ENCODE measurements at places on chromosomes 2 and 18.

GRCh38 chr2:37471994-37472393 lies 127.6 kb downstream of the QPCT start:
- no peak for DNase-seq

GRCh38 chr2:4404363-4404762 lies 701.0 kb downstream of the DCDC2C start:
- DNase-seq, result no peak

DNA sequence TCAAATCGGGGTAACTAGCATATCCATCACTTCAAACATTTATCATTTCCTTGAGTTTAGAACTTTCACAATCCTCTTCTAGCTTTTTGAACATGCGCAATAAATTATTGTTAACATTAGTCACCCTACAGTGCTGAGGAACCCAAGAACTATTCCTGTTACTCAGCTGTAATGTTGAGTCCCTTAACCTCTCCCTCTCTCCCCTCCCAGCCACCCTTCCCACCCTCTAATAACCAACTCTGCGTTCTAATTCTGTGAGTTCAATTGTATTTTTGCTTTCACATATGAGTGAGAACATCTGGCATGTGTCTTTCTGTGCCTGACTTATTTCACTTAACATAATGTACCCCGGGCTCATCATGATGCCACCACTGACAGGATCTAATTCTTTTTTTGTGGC lies 78.6 kb upstream of the RANBP2 start:
- no peak for DNase-seq

DNA sequence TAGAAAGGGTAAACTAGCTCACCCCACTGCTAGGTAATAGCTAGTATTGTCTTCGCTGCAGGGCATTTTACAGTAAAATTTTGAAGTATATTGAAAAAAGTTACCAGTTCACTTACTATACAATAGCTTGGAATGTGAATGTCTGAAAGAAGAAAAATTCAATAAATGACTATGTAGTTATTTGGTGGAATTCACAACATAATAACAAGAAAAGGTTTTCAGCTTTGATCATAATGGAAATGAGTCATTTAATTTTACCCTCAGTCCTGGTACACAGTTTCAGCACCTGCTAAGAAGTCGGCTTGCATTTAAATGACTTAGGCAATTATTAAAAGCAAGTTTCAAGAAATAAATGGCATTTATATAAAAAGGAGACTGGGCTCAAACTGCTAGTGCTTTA lies 90.4 kb downstream of the NUP35 start:
- no peak for DNase-seq

- no peak for DNase-seq
These were observed 50.5 kb upstream of the HS6ST1 start for GRCh38 chr2:128369108-128369555.

GRCh38 chr2:74585406-74586185 lies 31.1 kb downstream of the DOK1 start:
- peak; percentile 56 for DNase-seq

DNA sequence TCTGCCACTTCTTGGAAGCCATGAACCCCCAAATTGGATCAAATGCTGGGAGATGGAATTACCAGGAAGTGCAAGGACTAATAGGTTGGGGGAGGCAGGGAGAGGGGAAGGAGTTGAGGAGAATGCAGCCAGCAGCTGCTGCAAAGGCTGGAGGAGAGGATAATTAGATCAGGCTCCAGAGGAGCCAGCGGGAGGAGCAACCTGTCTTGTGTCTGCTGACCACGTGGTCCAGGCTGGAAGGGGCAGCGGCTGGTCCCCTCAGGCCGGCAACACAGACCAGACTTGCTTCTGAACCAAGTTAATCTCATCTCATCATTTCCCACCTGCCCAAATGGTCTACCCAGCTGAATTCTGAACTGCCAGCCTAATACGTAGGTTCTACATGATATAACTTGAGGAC lies 68.3 kb downstream of the MRO start:
- DNase-seq, result no peak

GRCh38 chr2:157899125-157899839 lies 23.2 kb upstream of the ACVR1 start:
- DNase-seq, result peak; percentile 71

DNA sequence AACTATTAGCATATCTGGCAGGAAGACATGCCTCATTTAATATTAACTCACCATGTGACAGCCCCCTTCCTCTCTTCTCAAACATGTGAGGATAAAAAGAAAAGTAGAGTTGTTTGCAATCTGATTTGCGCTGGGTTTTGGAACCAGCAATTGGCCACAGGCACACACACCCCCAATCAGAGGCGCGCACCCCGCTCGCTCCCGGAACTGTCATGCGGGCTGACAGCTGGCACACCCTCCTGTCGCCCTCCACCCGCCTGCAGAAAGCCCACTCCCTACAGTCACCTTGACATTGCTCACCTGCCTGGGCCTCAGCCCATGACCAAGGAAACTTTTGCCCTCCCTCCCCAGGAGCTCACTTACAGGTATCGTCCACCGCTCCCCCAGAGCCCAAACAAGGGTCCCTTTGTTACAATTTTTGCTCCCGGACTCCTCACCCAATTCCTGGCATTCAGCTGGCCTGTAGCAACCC lies 1.1 kb downstream of the COBLL1 start:
- DNase-seq, result peak; percentile 66

GRCh38 chr2:131016826-131017741 lies 76.2 kb downstream of the FAM168B start:
- no peak for DNase-seq

DNA sequence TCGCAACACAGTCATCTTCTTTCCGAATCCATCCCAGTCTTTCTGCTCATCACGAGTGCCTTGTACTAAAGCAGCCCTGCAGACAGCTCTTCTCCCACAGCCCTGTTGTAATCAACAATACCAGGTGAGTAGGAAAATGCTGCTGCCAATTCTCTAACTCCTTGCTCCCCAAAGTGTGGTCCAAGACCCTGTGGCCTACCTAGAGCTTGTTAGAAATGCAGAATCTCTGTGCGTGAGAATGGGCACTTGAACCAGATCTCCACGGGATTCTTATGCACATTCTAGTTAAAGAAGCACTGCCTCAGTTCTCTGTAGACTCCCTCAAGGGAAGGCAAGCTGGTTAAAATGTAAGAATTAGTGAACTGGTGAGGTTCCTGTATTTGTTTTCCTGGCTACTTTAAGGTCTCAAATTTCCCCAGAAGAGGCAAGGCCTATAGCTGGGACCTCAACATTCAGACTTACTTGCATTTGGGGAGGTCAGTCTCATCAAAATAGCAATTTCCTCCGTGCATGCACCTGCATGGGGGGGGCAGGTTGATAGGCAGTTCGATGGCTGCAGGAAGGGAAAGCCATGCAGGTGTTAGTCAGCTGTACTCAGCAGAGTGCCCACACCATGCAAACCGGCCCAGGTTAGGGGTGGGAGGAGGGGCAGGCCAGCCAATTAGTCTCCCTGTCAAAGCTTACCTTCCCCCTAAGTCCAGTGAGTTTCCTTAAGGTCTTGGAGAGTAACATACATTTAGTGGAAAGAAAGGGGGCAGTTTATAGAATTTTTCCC lies 70.8 kb downstream of the DHRS9 start:
- DNase-seq, result no peak

GRCh38 chr2:60472041-60472440 lies 81.4 kb downstream of the BCL11A start:
- DNase-seq, result no peak

DNA sequence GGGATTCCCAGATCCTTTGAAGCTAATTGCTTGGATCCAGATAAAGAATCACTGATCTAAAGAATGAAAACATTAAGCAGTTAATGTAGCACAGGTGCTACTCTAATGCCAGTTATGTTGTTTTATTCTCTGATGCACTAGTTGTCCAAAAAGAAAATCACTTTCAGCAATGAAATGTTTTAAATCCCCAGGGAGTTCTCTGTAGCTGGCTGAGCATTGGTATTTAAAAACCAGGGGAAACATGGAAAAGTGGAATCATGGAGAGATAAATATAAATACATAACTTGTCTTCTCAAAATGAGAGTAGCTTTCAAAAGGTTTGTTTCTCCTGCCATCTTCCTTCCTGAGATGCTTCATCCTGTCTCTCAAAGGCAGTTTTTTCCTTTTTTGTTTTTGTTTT lies 37.7 kb downstream of the CD302 start:
- no peak for DNase-seq

- DNase-seq, result peak; percentile 46
These were observed 42.4 kb upstream of the TACR1 start for GRCh38 chr2:75241696-75242095.

- no peak for DNase-seq
These were observed 39.5 kb downstream of the ACSL3 start for GRCh38 chr2:222900354-222900753.

DNA sequence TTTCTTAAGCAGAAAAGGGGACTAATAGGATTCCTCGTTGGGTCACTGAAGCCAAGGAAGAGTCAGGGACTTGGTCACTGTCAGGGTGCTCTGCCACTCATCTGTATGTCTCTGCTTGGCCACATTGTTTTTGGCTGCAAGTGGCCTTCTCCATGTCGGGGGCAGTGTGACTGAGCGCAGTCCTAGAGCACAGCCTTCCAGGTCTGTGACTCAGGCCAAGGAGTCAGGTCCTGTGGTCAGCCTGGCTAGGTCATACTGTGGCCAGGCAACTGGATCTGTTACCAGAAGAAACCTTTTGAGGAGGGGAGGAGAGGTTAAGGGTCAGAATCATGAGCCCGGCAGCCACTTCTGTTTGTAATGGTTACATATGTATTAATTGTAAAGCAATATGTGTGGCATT lies 61.3 kb downstream of the GALNT1 start:
- no peak for DNase-seq

DNA sequence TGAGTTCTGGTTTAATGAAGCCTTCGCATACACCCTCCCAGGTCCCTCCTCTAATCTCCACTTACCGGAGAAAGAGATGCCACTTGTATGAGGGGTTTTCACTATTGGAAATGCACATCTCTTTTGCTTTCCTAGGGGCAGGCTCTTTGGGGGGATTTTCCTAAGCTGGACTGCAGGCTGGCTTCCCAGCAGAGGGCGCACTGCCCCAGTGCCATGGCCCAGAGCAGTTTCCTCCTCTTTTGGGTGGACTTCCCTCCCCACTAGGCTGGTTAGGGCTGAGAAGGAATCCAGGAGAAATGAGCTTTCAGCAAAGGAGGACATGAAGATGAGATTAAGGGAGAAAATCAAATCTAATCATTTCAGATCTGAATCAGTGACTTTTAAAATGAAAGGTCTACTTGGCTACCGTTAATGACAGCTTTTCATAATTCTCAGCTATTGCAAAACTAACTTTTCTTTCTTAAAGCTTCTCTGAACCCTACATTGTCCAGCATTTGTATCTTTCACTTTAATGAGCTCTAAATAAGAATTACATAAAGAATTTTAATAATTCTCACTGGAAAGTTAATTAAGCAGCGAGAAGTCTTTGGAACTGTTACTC lies 784.1 kb upstream of the FANCL start:
- DNase-seq, result peak; percentile 60

DNA sequence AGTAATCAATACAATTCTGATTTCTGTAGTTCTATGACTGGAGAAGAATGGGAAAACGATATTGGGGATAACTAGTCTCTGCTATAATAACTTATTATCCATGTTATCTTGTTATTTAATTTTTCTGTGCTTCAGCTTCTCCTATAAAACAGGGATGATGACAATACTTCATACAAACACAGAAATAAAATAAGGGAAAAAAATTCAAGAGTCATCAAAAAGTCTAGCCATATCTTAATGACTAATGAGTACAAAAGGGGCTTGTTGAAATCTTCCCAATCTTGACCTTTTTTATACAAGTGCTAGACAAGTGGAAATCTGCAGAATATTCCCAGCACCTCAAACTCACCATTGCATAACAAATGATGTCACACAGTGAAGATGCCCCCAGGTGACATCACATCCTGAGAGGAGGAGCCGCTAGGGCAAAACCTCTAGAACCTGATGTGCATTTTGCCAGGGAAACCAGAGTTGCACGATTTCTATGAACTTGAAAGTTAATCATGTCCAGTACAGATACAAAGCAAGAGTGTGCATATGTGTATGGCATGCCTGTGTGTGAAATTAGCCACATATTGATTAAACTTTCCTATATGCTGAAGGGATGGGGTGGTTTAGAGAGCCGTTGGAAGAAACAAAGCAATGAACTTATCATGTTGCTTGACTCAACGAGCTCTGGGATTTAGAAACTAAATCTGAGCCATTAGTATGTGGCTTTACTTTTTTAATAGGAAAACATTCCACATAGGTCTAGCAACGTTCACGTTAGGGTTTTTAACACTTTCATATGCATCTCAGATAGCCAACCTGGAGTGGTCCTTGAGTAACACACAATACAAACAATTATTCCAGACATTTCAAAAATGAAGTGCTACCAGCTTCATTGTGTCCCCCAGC lies 278.9 kb downstream of the SLC4A3 start:
- DNase-seq, result no peak

GRCh38 chr2:35343135-35343534 lies 1012.4 kb upstream of the CRIM1 start:
- peak; percentile 1 for DNase-seq

DNA sequence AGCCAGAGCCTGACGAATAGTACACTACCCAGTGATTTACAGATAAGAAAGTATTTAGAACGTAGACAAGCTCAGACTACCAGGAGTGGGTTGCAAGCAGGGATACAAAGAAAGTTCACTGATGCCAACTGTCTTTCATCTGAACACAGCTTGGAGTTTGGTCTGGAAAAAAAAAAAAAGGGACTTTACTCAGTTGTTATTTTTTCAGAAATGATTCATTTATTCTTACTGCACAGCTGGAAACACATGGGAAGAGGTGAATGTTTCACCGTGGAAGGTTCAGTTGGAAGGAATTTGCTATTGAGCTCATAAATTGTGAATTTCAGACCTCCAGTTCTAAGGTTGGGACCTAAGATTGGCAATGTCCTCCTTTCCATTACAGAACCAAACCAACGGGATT lies 259.7 kb downstream of the ETAA1 start:
- no peak for DNase-seq

DNA sequence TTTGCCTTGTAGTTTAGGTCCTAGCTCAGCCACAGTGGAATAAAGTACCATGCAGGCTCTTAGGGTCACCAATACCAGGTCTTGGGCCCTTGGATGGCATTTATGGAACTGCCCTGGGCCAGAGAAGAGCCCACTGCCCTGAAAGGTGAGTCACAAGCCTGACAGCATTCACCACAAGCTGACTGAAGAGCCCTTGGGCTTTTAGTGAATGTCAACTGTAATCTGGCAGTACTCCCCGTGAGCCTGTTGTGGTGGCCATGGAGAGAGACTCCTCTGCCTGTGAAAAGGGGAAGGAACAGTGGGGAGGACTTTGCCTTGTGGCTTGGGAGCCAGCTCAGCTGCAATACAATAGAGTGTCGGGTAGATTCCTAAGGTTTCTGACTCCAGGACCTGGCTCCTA lies 1389.7 kb downstream of the DSC3 start:
- no peak for DNase-seq
